ENCODE measurements at places on chromosomes 7 and 10.

DNA sequence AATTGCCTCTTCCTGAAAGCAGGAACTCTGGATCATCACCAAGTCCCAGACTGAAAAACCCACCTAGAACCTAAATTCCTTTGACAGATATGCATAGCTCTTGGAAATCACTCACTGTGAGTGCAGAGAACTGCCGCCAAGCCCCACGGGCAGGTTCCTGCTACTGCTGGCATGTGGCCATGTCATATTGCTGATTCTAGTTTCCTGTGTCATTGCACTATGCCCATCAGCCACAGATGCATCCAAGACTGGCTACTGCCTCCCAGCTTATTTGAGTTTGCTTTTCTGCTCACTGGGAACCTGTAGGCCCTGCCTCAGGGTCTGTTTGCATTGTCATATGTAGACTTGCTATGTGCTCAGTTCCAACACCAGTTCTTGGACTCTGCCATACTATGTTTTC, 786.0 kb downstream of the GRID1 start:
- DNase-seq: no peak

DNA sequence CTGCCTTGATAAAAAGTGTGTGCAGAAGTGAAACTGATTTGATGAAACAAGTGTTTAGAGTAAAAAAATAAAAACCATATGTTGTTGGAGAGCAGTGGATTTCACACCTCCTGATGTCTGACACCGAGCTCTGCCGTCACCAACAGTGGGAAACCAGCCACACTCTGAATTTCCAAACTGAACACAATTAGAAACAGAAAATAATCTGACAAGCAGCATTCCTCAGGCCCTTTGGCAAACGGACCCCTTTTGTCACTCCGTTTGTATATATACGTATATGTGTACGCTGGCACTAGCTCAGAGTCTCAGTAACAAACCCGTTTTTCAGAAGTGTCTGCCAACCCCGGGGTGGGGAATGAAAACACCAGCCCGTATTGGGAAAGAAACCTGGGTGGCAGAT, 32.4 kb downstream of the TACC2 start:
- no peak for DNase-seq

GRCh38 chr10:107144490-107144889, 20.0 kb downstream of the SORCS1 start:
- DNase-seq: no peak

DNA sequence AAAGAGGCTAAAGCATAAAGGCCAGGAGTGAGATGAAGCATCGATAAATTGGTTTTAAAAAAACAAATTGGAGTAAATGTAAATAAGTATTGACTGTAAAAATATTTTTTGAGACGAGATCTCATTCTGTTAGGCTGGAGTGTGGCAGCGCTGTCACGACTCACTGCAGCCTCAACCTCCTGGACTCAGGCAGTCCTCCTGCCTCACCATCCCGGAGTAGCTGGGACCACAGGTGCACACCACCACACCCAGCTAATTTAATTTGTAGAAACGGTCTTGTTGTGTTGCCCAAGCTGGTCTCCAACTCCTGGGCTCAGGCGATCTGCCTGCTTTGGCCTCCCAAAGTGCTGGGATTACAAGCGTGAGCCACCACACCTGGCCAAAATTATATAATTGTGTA, 17.8 kb downstream of the HNRNPA2B1 start:
- DNase-seq: no peak

DNA sequence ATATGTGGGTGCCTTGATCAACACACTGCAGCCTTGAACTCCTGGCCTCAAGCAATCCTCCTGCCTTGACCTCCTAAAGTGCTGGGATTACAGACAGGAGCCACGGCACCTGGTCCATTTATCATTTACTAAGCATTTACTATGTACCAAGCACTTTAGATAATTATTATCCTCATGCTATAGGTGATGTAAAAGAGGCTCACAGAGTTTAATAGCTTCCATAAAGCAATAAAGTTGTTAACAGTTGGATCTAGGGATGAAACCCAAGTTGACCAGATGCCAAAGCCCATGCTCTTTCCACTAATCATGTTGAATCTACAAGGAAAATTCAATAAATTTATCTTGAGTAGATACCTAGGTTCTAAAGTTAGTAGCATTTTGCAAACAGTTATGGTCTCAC, 5.0 kb downstream of the NAPEPLD start:
- DNase-seq: no peak

DNA sequence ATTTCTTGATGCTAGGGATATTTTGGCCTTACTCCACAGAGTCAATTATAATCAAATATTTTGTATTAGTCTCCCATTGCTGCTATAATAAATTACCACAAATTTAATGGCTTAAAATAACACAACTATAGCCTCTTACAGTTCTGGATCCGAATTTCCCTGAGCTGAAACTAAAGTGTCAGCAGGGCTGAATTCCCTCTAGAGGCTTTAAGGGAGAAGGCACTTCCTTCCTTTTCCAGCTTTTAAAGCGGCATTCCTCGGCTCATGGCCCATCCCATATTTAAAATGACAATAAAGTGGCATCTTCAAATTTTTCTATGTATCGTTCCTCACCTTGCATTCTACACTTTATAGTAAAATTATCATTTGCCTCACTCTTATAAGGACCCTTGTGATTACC, 421.4 kb upstream of the ZWINT start:
- DNase-seq: no peak

- DNase-seq: peak; percentile 20
These were observed 2.3 kb downstream of the HKDC1 start for GRCh38 chr10:69222157-69223027.

DNA sequence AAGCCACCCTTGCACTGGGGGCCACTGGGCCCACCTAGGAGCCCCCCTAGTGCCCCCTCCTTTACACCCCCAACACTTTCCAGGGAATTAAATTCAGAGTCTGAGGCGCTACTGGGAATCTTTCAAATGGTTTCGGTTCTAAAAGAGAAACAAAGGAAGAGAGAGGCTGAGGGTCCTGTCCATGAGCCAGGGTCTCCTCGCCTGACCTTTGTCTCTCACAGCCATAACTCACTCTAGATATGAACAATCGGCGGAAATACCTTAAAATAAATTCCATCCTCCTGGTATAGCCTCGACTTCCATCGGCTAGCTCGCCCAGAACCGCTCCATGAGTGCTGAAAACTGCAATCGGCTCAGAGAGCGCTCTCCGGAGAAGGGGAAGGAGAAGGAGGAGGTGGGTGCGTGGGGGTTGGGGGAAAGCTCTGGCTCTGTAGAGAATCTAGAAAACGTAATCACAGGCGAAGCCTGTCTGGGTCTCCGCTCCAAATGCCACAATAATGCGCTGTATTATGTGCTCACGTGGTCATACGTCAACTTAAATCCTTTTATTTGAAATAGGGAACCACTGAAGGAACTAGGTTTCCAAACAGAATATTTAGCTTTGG, 12.6 kb downstream of the HOXA4 start:
- DNase-seq: no peak

DNA sequence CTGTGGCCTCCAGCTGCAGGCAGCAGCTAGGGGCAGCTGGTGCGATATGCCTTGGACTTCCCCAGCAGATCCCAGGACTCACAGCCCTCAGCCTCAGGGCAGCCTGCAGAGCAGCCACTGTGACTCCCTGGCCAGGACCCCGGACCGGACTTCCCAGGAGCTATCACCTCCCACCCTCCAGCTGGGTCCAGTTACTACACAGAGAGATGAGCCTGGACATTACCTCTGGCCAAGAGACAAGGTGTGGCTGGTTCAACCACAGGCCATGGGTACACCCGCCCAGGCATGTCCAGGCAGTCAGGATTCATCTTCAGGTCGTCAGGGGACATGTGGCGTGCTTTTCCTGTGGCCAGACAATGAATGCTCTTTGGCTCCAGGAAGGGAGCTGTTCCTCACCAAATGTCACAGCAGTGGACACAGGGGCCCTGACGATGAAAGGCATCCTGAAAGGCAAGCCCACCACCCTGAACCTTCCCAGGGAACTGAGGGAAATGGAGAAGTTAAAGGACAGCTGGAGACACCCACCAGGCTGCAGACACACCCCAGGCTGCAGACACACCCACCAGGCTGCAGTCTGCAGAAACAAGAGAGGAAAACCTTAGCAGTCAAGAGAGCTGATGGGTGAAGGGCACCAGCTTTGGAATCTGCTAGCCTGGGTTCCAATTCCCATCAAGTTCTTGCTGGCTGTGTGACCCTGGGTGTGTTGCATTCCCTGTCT, 25.8 kb upstream of the NANOS1 start:
- no peak for DNase-seq

GRCh38 chr10:117135480-117136140, 2.5 kb downstream of the VAX1 start:
- DNase-seq: no peak

- DNase-seq: no peak
These were observed 4.6 kb upstream of the MYH16 start for GRCh38 chr7:99267841-99268576.

DNA sequence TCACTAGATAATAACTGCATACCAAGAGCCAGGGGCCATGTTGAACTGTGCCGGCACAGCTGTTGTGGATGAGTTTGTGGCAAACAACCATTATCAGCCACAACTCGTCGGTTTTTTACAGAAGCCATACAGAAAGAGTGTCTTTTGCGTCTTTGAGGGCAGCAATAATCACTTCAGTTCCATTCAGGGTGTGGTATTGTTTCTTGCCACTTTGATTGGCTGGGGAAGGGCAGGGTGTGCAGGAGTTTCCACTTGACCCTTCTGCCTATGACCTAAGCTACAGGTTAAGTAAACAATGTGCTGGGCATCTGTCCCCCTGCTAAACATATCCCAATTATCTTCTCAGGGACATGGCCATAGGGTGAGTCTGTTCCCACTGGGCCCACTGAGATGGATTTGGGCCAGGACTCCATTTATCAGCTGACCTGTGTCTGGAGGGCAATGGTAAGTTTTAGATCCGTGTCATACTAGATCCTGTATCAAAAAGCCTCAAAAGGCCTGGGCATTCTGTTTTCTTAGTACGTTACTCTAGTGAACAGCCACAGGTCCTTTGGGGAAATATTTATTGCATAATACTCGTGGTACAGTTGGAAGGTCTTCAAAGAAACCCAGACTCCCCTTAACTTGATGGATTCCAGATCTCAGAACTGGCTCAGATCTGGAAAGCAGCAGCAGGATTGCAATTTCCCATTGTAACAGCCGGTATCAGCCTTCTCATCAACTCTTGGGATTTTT, 15.9 kb downstream of the ZNF3 start:
- no peak for DNase-seq
